ENCODE measurements at places on chromosomes 12 and 14.

DNA sequence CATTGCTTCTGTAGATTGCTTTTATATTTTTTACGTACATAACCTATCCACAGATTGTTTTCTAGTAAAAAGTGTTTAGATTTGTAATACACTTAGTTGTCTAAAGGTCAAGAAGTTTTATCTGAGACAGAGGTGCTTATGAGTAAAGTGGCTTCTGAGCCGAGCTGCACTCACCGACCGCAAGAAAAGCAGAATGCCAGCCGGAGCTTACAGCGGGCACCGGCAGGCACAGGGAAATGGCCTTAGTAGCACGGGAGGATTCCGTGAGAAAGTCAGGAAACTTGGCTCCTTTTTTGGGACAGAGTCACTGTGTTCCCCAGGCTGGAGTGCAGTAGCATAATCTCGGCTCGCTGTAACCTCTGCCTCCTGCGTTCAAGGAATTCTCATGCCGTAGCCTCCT is 29.8 kb downstream of the PIWIL1 start:
- DNase-seq = no peak

- DNase-seq = no peak
These were observed 115.0 kb downstream of the CALM1 start for GRCh38 chr14:90511795-90512328.

DNA sequence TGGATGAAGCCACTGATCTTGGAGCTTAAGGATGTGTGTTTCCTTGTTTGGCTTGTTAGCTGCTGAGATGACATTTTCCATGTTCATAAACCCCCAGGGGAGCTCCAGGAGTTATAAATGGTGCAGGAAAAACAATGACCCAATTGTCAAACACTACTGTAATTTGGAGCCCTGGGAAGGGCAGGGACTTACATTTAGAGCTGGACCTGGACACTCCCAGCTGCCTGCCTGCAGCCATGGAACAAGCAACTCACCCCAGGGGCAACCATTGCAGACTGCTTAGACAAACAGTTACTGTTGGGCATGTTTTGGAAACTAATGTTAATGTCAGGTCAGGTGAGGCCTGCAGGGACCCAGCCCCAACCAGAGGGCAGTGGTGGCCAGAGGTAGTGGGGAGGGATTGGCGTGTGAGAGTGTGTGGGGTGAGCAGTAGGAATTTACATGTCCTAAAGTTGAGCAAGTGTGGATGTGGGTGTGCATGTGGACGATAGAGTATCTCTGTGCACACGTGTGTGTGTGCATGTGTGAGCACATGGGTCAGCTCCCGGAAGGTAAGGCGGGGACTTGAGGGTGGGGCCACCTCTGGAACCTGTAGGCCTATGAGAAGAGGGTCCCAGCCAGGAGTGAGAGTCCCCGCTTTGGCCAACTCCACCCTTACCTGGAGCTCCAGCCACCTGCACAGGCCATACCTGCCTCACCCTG is 86.4 kb upstream of the NOS1 start:
- no peak for DNase-seq

DNA sequence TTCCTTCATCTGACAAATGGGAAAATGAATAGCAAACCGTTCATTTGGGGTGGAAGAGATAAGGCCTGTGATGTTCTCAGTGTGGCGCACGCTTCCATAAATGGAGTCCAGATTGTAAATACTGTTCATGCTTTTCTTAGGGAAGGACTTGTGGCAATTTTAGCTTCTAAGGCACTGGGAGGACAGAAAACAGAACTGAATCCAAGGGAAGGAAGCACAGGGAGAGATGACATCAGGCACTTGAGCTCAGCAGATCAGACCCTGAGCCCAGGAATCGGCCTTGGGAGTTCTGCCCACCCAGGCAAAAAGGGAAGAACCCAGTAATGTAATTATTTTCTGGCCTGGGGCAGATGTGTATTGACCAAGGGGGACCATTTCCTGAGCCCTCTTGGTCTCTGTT is 7.2 kb upstream of the SH2B3 start:
- no peak for DNase-seq

- DNase-seq = no peak
These were observed 39.5 kb upstream of the NT5DC3 start for GRCh38 chr12:103880299-103881142.

- no peak for DNase-seq
These were observed 134.6 kb upstream of the EVL start for GRCh38 chr14:99930420-99931274.

DNA sequence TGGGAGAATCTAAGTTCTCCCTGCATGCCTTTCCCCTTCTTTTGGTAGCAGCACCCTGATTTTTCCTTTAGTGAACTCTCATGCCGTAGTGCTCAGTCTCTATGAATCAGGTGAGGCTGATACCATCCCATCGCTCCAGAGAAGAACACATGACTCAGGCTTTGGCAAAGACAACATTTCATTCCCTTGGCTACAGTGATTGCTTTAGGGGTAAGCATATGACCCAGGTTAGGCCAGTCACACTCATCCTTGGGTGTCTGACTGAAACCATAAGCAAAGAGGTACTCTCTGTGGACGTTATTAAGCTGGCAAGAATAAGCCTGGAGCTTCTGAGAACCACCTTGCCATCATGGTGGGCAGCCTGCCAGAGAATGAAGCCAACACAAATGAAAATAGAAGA is 141.8 kb downstream of the MYRFL start:
- no peak for DNase-seq

- DNase-seq = no peak
These were observed 15.1 kb upstream of the DUSP16 start for GRCh38 chr12:12577786-12578185.

DNA sequence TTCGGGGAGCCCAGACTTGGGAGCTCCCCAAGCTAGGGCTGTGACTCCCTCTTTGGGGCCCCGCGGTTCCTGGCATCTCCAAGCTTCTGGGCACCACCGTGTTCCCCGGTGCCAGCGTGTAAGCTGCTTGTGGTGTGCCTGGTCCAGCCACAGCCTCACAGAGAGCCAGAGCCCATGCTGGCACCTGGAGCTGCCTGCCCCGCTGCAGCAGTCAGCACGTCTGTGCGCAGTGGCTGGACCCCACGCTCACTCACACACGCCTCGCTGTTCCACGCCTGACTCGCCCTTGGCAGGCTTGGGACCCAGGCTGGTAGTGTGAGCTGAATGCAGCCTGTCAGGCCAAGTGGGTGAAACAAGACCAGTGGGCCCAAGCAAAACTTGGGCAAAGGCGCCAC is 34.5 kb downstream of the APAF1 start:
- DNase-seq = no peak

DNA sequence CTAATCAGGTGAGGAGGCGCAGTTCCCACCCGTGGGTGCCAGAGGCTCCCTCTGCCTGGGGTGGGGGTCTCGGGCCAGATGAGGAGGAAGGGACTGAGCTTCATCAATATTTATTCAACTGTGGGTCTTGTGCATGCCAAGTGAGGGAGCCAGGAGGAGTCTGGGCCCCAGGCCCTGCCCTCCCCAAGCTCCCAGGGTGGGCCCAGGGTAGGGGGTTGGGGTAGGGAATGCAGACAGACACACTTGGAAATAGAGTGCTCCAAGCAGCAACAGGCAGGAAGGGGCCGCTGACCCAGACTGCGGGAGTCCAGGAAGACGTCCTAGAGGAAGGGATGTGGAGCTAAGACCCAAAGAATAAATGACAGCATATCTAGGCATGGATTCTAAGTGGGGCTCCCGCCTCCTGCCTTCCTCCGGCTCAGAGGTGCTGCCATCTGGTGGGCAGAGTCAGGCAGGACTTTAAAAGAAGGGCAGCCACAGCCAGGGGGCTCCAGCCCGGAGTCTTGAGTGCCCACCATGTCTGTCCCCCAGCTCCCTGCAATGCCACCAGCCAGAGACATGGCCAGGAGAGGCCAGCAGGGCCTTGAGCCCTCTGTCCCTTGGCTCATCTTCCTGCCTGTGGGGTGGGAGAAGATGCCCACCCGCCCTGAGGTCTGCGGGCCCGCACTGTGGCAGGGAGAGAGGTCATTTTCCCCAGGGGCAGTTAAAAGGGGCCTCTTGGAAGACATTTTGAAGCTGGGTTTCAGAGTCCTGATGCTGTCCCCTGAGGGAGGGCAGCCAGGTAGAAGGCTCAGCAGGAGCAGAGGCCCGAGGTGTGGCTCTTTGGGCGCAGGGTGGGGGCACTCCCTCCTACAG is 70.1 kb downstream of the PHETA1 start:
- no peak for DNase-seq

- no peak for DNase-seq
These were observed 42.4 kb upstream of the IGF1 start for GRCh38 chr12:102522768-102523167.

GRCh38 chr14:51410897-51411296 is 170.8 kb downstream of the TMX1 start:
- DNase-seq = no peak

- no peak for DNase-seq
These were observed 345.8 kb downstream of the ALG10 start for GRCh38 chr12:34368079-34368478.

Data from activated gamma-delta T cell treated with anti-CD3 and anti-CD28 coated beads, Interleukin-2, amount 50 U/mL, for 16 hours (primary cell).